Activated CD4-positive, alpha-beta T cell treated with anti-CD3 and anti-CD28 coated beads, Interleukin-2, amount 50 U/mL, for 24 hours (primary cell): ENCODE measurements at places on chromosomes 6 and 20.

- DNase-seq, result no peak
Measured at GRCh38 chr20:14526891-14527290, 189.5 kb upstream of the FLRT3 start.

DNA sequence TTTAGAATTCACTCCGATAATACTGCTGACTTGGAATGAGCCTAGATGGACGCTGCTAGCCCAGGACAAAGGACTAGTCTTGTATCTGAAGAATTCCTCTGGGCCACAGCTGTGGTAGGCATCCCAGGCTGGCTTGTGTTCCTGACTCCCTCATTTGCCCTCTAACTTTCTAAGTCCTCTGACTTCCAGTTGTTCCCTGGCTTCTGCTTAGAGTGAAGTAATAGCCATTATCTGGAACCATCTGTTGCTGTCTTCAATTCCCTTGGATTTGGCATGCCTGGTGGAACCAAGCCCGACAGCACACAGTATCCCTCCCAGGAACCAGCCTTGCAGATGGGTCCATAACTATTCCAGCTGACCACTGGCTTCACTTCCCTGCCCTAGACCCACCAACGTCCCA is 376.0 kb downstream of the SYNE1 start:
- DNase-seq, result no peak

DNA sequence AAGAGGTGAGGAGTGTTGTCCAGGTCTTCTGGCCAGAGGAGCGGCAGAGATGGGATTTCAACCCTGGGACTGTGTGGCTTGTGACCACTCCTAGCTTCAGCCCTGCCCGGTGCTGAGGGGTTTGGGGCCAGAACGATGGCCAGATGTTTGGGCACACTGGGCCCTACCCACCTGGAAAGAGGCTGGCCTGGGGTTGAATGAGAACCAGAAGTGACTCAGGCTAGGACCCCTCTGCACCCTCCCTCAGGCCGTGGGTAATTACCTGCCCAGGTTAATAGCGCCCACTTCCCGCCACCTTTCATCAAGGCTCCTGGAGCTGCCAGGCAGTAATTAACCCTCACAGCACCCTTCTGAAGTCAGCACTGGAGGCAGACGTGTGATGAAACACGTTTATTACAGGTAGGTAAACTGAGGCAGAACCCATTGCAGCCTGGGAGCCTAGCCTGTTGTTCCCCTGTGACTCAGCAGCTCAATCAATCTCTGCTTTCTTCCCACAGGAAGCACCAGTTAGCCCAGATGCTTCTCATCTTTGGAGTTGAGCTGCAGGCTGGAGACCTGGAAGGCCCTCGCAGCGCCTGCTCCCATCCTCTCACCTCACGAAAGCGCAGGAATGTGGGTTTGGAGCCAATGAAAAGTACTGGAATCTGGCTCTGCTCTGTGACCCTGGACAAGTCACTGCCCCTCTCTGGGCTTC is 120.8 kb downstream of the CEBPB start:
- DNase-seq, result no peak

- DNase-seq, result no peak
Measured at GRCh38 chr6:79257381-79258205, 23.1 kb upstream of the HMGN3 start.

DNA sequence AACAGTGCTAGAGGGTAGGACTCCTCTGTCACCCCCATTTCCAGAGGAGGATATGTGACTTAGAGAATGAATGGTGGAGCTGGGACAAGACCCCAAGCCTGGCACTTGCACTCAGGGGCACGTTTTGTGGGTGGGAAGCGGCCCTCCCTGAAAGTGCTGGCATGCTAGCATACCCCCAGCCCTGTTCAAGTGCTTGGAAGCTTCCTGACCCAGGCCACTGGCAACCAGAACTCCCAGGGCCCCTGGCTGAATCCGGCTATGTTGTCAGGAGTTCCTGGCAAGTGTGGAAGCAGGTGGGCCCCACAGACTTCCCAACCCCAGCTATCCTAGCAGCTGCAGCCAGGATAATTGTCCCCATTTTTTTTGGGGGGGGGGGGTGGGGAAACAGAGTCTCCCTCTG is 35.6 kb upstream of the TGM2 start:
- DNase-seq, result no peak

DNA sequence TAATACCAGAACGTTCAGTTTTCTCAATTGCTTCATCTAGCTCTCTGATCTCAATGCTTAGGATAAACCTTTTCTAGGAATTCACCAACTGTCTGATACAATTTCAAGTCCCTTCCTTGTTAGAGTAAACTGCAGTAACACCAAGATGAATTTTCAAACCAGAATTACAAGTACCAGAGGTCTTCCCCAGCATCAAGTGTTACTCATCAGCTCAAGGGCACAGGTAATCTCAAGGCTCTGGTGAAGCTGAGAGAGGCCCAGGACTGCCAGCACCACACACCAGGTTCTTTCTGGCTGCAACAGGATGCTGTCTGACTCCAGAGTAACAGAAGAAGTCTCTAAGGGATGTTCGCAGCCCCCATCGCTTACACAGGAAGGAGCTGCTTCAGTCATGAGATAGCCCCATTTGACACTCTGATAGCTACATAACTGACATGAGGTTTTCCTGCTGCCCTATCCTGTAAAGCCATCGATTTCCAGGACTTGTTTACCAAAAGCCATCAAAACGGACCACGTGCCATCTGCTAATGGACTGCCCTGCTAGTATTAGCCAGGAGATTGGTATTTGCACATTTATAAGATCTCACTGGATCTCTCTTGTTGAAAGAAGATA is 549.4 kb downstream of the UTRN start:
- DNase-seq, result no peak

- DNase-seq, result no peak
Measured at GRCh38 chr6:160015778-160016684, 47.1 kb downstream of the IGF2R start.

GRCh38 chr20:45994761-45995493 is 13.8 kb upstream of the MMP9 start:
- DNase-seq, result no peak

DNA sequence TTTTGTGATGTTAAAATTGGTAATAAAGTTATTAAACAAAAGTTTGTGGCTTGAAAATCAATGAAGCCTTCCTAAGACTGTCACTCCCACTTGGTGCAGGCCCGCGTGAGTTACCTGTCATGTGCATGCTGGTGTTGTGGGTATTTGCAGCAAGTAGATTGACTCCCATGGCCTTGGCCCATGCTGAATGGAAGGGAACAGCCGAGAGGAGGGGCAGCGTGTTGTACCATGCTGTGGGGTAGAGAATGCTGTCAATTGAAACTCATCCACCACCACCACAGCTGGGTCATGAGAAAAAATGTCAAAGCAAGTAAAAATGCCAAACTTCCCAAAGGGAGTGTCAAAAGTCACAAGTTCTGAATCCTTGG is 12.7 kb upstream of the VNN1 start:
- no peak for DNase-seq

DNA sequence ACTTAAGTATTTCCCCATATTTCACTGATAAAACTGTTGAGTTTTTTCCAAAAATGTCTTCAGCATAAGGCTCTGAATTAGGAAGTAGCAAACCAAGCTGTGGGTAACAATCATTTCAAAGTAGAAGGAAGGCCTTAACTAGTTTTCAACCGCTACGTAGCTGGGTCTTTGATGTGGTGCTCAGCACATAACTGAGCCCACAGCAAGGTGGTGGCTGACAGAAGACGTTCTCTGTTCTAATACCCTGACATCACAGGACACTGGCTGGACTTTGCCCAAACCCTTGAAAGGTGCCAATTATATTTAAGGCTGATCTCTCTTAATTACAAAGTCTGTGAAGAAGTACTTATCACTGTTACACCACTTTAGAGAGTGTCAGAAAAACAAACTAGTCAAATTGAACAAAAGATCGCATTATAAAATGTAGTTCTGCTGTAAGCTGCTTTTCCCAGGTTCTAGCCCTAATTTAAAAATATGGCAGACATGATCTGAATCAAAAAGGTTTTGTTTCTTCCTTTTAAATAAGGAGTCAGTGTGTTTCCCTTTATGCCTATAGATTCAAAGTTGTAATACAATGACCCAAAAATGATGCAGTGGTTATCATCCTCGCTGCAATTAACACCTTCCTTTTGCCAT is 26.7 kb downstream of the MAN1A1 start:
- no peak for DNase-seq

DNA sequence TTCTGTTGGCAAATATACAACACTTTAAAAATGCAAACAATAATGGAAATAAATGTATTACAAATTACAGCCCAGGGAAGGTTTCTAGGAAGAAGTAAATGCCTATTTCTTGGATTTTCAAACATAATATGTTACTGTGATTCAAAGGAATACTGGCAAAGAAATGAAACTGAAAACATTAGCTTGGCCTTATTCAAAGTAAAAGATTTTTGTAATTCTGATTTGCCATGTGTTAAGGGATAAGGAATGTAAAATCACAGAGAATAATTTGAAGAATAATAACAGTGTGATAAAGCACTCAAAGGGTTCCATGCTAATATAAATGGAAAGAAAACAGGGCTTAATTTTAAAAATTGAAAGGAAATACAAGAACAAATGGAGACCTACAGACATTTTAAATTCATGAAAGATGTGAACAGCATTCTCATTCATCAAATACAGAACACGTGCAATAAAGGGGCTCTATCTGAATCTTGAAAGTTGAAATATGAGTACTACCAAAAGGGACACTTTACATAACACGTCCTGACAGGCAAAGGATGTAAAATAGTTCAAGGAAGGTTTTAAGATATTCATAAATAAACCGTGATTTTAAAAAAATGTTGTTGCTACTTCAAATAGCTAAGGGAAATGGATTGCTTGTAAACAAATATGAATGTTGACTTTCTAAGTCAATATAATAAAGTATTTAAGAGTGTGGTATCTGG is 138.1 kb downstream of the RFPL4B start:
- DNase-seq, result no peak

- no peak for DNase-seq
Measured at GRCh38 chr6:139923964-139924475, 549.6 kb upstream of the CITED2 start.

DNA sequence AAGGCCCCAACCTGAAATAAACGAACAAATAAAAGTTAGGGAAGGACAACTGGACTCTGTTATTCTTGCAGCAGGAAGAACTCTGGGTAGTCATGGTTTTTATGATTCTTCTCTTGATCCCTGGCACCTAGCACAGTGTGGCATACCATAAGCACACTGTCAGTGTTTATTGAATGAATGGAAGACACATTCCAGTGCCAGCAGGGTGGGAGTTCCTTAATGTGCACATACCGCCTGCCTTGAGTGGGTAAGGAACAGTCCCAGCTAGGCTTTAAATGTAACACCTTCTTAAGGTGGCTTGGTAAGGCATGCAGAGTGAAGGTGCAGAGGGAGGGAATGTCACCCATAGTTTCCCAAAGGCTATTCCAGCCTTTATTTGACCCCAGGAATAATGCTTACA is 162.9 kb upstream of the CEP162 start:
- DNase-seq, result no peak

- no peak for DNase-seq
Measured at GRCh38 chr20:37804584-37805566, 98.1 kb upstream of the VSTM2L start.

DNA sequence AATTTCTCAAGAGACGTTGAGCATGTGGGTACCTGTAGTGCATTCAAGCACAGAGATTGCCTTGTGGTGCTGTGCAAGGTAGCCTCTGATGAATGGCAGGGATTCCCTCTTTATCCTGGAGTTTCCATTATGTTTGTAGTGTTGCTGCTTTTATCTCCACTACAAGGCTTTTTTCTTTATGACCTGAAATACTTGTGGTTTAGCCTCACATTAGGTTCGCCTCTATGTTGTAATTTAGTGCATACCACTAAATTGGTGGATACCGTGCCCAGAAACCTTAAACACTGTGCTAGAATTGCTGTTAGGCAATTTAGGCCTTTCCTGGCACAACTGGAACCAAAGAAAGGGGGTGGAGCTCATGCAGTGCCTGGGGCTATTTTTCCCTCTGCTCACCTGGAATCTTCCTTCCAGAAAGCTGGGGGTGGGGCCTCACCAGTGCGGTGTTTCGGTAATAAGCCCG is 76.8 kb downstream of the NCOA7 start:
- no peak for DNase-seq

DNA sequence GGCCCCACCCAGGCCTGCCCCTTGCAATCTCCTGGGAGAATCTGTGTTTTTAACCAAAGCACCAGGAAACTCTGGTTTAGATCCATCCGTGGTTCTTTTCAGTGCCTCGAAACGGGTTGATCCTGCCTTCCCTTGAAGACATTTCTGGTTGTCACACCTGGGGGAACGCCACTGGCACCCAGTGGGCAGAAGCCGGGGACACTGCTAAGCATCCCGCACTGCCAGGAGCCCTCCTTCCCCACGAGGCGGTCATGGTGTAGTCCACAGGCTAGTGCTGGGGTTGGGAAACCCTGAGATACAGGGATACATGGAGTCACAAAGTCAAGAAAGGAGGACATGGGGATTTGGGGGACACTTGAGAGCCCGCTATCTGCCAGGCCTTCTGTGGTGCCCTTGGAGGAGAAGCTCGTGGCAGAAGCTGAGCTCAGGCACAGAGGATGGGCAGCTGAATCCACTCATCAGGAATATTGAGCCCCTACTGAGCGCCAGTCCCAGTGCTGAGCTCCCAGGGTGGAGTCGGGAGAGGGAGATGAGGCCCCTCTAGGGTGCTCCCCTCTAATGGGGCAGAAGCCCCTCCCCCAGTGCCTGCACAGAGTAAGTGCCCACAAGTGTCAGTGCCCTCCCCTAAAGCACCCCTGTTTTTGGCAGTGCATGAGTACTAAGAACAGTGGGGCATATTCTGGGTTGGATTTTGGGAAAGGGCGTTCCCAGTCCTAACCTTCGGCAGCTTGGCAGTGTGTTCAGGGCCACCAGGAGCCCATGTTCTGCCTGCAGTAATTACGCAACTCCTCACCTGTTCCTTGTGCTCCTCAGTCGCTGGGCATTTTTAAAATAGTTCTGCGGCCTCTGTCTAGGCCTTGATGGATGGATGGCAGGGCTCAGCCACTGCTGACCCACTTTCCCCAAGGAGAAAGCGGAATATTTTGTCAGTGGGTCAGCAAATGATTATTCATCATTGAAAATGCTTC is 25.6 kb upstream of the PHACTR3 start:
- DNase-seq, result no peak

DNA sequence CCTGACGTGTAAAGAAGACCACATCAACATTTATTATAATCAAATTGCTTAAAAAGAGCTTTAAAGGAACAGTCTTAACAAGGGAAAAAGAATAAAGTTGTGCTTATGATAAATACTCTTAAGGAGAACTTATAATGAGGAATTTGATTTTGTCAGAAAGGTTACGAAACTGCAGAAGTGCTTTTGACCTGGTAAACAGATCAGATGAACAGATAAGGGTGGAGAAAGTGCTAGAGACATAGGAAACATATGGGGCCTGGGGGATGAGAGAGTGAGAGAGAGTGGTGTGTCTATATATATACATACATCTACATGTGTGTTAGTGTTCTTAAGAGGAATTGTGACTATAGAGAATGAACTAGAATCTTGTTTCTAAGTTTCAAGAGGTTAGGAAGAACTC is 186.2 kb upstream of the GJE1 start:
- DNase-seq, result no peak

GRCh38 chr6:76803038-76803580 is 660.2 kb downstream of the HTR1B start:
- no peak for DNase-seq
